Gastroesophageal sphincter (tissue), 4 donors: ENCODE measurements at places on chromosomes 6 and 20. TPM values are rescaled to one million over a fixed set of nuclear protein-coding genes. Genes with fewer than 3 reads are reported as not detected.

The PEX7 gene
- 5.9 TPM for total RNA-seq

The TTLL9 gene
- not detected for total RNA-seq

The BPIFB1 gene
- not detected for total RNA-seq

The SAMD5 gene
- 1.3 TPM for total RNA-seq

- ATAC-seq, result no peak
Observed at GRCh38 chr20:23148731-23149570, 62.8 kb upstream of the CD93 start.

GRCh38 chr6:13877051-13877450 lies 47.7 kb upstream of the RNF182 start:
- no peak for ATAC-seq
